Stimulated activated CD4-positive, alpha-beta T cell treated with anti-CD3 and anti-CD28 coated beads, Interleukin-15, amount 100 ng/mL, for 1 hour (primary cell): ENCODE measurements at places on chromosomes 1 and 21.

DNA sequence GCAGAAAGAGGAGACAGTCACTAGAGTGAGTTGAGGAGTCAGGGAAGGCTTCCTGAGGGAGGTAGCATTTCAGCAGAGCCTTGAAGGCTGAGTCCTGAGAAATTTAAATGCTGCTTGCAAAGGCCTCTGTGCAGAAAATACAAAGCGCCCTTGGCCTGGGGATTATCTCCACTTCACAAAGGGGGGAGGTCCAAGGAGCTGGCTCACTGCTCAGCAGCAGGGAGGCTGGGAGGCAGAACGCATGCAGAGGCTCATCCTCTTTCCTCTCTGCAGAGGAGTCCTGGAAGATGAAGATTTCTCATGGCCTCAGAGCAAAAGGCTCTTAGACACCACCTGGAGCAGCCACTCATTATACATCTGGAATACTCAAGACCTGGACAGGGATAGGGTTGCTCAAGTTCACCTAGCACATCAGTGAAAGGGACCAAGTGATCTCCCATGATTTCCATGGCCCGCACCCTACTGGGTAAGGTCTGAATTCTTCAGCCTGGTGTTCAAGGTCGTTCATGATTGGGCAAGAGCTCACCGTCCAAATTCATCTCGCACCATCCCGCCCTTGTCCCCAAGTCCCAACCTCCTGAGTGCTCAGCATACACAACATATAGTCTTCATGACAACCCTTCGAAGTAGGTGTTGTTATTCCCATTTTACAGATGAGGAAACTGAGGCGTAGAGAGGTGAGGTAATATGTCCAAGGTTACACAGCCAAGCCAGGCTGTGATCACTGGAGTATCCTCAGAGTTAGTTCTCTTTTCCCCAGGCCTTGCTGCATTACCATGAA is 9.0 kb downstream of the SLC1A7 start:
- no peak for DNase-seq

DNA sequence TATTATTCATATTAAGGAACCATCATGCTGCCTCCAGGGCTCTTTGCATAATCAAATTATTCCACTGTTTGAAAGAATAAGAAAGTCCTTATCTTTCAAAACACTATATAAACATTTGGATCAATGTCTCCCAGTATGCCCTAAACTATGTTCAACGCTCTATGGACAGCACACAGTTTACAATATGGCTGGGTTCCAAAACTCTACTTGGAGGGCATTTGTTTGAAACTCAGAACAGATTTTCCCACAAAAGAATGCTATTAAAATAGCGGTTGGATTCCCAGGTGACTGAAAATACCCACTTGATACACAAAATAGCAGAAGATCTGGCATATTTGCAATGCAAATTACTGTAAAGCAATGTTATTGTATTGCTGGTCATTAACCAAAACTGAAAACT is 3.2 kb downstream of the HAO2 start:
- DNase-seq = no peak

DNA sequence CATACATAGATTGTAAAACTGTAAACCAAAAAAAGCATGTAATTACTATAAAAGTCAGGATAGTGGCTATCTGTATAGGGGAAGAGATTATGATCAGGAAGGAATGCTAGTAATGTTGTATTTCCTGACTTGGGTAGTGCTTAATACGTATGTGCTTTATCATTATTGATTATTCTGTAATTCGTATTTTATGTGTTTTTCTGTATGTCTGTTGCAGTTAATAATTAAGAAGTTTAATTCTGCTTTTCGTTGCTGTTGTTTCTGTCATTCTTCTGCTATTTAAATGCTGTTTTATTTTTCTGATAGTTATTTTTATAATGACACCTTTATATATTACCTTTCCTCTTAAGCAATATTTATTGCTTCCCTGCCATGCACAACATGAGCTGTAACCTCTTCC is 29.3 kb upstream of the TRIM33 start:
- no peak for DNase-seq

- no peak for DNase-seq
Measured at GRCh38 chr1:109392788-109393616, 4.7 kb downstream of the SORT1 start.

GRCh38 chr1:60842304-60842703 is 240.1 kb upstream of the NFIA start:
- DNase-seq = no peak

GRCh38 chr1:84430546-84430945 is 32.3 kb downstream of the DNASE2B start:
- no peak for DNase-seq

- DNase-seq = no peak
Measured at GRCh38 chr21:31103571-31104265, 65.4 kb upstream of the KRTAP19-8 start.

GRCh38 chr1:30609999-30610345 is 113.4 kb downstream of the MATN1 start:
- no peak for DNase-seq

GRCh38 chr21:36200081-36200561 is 43.5 kb downstream of the DOP1B start:
- DNase-seq = no peak

DNA sequence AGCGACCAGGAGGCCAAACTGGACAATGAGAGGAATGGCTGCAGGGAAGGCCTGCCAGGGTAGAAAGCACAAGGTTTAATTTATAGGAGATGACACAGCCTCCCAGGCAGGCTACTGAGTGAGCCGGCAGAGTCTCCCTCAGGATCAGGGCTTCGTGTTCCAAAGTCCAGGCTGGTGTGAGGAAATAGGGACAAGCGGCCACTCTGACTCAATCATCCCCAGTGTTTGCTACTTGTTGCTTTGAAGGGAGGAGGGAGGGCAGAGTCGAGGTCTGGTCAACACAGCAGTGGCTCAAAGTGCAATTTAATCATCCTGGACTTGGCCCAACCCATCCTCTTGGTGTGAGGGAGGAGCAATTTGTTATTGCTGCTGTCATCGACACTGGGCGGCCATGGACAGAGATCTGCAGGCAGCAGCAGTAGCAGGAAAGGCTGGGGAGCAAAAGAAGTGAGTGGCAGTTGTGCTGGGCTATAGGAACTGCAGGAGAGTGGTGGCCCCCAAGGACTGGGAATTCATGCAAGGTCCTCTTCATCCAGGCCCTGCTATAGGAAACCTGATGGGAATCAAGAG is 27.5 kb downstream of the TBX15 start:
- DNase-seq = no peak

DNA sequence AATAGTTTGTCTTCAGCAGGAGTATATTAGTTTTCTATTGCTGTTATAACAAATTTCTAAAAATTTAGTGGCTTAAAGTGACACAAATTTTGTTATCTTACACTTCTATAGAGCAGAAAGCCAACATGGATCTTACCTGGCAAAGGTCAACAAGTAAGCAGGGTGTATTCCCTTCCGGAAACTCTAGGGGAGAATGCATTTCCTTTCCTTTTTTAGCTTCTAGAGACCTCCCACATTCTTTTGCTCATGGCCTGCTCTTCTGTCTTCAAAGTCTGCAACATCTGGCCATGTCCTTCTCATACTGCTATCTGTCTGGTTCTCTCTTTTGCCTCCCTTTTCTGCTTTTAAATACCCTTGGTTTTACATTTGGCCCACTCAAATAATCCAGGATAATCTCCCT is 242.6 kb downstream of the ZNF648 start:
- no peak for DNase-seq

GRCh38 chr1:11697188-11697892 is 5.8 kb downstream of the DRAXIN start:
- no peak for DNase-seq

GRCh38 chr1:111481387-111482221 is 7.8 kb downstream of the C1orf162 start:
- DNase-seq = peak; percentile 41

GRCh38 chr1:147201276-147201675 is 23.9 kb downstream of the FMO5 start:
- DNase-seq = no peak

DNA sequence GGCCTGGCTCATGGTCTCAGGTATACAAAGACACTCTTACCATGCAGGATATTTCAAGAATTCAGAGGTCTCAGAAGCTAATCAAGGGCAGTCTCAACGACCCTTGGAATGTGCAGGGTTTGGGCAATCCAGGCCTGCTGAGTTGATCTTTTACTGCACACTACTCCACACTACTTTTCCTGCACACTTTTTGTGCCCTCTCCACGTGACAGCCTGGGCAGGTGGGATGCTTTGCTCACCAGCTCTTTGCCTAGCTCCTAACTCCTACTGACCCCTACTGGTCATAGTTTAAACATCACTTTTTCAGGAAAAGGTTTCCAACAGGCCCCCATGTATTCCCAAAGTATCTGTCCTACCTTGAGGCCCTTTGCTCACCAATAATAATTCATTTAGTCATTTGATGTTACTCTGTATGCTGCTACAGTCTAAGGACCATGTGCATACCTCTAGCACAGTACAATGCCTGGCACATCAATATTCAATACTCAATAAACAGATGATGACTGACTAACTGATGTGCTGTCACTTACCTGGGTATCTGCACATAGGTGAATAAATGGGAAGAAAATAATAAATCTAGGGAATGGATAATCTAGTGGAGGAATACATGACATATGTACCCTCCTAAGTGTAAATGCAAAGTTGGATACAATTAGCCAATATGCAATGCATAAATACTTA is 9.6 kb downstream of the DUSP23 start:
- no peak for DNase-seq

DNA sequence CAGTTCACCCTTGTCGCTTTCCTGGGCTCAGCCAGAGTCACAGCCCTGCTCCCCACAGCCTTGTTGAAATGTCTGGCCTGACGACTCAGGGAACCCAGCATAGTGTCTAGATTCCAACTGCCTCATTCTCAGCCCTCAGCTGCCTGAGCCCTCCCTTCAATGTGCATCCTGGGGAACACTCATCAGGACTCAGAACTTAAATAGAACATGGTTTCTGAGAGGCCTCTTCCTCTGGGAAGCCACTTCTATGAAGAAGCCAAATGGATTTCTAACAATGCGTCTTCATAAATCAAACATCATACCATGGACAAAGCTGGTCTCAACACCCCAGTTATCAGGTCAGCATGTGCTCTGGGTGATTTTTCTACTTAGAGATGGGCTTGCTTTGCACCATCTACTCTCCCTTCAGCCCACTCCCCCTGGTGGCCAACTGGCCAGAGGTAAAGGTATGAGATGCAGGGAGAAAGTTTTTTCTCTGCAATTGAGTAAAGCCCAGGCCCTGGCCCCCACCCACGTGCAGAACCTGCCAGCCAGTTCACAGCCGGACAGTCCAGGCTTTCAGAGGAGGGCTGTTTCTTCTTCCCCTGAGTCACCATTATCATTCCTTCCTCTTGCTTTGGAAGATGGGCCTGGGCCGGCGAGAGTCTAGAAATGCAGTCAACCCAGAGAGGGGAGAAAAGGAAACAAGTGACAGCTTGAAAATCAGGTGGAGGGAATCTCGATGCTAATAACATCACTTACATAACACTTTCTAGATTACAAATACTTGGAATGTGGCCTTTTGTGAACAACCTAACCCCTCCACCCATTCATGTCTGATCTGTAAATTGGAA is 32.1 kb downstream of the CD244 start:
- DNase-seq = peak; percentile 64

GRCh38 chr1:109904105-109904817 is 6.4 kb upstream of the CSF1 start:
- no peak for DNase-seq

DNA sequence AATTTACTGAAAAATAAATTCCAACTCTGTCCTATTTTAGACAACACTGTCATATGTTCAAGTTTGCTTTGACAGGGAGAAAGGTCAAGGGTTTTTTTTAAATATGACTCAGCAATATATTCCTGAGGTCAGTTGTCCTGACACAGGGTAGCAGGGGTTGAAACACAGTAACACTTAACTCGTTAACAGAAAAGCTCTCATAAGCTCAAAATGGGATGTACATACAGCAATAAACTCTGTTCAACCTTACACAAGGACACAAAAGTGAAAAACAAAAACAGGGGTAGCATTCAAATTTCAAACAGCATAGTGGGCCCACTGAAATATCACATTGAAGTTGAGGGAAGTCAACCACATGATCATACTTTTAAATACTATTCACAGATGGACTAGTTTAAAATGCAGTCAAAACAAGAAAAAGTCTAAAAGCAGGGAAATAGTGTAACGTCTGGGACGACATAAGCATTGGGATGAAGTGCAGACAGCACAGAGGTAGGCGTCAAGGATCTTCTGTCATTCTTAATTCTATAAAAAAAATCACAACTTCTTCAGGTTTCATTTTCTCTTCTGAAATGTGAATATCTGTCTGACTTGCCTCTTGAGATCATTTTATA is 89.9 kb downstream of the SLC44A5 start:
- no peak for DNase-seq

- DNase-seq = no peak
Measured at GRCh38 chr1:167473761-167474160, 44.6 kb downstream of the CD247 start.

GRCh38 chr21:15825700-15826099 is 95.9 kb downstream of the USP25 start:
- DNase-seq = no peak

- DNase-seq = no peak
Measured at GRCh38 chr1:202590975-202591411, 119.3 kb downstream of the SYT2 start.

GRCh38 chr1:22262583-22262982 is 119.7 kb upstream of the WNT4 start:
- no peak for DNase-seq

DNA sequence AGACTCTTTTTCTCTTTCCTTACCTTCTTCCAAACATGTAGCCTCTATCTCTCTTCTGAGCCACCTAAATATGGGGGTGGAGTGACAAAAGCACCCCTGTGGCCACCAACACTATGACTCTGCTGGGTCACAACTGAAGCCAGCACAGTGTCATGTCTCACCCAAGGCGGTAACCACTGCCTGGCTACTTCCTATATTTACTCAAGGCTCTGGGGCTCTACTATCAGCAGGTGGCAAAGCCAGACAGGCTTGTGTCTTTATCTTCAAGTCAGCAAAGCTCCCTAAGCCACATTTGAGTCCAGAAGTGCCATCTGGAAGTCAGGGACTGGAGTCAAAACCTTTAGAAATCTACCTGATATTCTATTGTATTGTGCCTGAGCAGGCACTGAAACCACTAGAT is 1515.2 kb downstream of the PLA2G4A start:
- DNase-seq = no peak

GRCh38 chr21:46131588-46131837 is 23.9 kb downstream of the FTCD start:
- no peak for DNase-seq

- no peak for DNase-seq
Measured at GRCh38 chr1:238861342-238862066, 524.9 kb upstream of the CHRM3 start.

DNA sequence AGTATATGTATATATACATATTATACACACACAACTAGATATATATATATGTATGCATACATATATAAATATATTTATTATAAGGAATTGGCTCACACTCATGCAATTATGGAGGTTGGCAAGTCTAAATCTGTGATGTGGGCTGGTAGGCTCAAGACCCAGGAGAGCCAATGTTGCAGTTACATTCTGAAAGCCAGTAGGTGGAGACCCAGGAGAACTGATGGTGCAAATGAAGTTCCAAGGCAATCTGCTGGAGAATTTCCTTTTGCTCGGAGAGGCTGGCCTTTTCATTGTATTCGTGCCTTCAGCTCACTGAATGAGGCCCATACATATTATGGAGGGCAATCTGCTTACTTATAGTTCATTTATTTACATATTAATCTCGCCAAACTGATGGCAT is 9.4 kb downstream of the IVL start:
- no peak for DNase-seq
